AG08396 (cell line): ENCODE measurements at places on chromosomes 1 and 21.

GRCh38 chr1:95041491-95042165 lies 31.1 kb downstream of the ALG14 start:
- peak; percentile 68 for DNase-seq

GRCh38 chr1:69504730-69505252 lies 62.9 kb upstream of the LRRC7 start:
- no peak for DNase-seq

DNA sequence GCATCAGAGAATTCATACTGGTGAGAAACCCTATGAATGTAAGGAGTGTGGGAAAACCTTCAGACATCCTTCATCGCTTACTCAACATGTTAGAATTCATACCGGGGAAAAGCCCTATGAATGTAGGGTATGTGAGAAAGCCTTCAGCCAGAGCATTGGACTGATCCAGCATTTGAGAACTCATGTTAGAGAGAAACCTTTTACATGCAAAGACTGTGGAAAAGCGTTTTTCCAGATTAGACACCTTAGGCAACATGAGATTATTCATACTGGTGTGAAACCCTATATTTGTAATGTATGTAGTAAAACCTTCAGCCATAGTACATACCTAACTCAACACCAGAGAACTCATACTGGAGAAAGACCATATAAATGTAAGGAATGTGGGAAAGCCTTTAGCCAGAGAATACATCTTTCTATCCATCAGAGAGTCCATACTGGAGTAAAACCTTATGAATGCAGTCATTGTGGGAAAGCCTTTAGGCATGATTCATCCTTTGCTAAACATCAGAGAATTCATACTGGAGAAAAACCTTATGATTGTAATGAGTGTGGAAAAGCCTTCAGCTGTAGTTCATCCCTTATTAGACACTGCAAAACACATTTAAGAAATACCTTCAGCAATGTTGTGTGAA lies 12.8 kb downstream of the ZFP69B start:
- DNase-seq, result no peak

DNA sequence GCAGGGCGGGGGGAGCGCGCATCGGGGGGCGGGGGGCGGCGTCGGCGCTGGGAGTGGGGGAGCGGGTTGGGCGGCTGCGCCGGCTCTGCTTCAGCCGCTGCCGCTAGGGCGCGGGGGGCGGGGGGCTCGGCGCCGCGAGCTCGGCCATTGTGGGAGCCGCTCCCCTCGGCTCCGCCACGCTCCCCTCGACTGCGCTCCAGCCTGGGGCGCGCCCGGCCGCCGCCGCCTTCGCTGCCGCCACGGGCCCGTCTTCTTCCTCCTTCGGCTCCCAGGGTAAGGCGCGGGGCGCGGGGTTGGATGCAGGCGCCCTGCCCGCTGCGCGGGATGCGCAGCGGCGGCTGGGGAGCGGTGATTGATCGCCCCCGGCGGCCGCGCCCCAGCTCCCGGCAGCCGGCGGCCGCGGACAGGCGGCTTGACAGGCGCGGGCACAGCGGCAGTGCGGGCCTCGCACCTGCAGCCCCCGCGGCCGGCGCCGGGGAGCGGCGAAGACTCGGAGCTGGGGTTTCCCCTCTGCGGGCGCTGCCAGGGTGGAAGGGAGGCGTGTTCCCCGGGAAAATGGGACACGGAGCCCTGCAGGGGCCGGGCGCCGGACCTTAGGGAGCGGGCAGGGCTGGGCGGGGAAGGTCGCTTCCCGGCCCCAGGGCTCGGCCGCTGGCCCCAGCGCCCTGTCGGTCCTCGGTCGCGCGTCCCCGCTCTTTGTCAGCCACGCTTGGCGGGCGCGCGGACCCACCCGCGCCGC lies 55.3 kb downstream of the NDUFS5 start:
- peak; percentile 58 for DNase-seq

DNA sequence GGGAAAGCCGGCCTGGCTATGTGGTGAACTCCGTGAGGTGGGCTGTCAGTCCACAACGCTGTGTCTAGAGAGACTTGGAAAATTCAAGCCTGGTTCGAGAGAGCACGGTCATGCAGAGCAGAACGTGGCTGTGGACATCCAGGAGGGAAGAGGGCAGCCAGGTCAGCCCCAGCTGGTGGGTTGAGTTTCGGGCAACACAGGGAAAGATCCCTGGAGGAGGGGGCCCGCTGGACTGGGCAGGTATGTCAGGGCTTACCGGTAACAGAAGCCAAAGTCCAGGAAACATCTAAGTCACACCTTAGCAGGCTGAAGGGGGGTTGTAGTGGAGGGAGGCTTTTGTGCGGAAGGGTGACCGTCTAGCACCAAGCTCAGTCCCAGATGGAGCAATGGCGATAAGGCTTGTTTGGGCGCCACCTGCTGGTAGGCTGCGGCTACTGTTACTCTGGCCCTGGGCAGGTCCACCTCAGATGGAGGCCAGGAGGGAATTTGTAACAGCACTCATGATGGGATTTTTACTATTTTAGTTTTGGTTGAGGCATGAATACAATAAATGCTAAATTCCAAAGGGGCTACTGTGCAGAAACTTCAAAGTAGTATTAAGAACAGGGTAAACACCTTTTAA lies 143.3 kb upstream of the ZNF644 start:
- peak; percentile 83 for DNase-seq

- DNase-seq, result peak; percentile 1
Measured at GRCh38 chr1:69569576-69570328, 2.0 kb downstream of the LRRC7 start.
